Stimulated activated CD4-positive, alpha-beta T cell treated with anti-CD3 and anti-CD28 coated beads, Interleukin-2, amount 100 ng/mL, for 48 hours (primary cell): ENCODE measurements at places on chromosomes 2 and 18.

- no peak for DNase-seq
Observed at GRCh38 chr18:27956001-27956640, 220.8 kb downstream of the CDH2 start.

- DNase-seq = no peak
Observed at GRCh38 chr2:204545861-204546735, 823 bp downstream of the PARD3B start.

GRCh38 chr2:156379714-156380113 is 47.2 kb upstream of the NR4A2 start:
- DNase-seq = no peak

DNA sequence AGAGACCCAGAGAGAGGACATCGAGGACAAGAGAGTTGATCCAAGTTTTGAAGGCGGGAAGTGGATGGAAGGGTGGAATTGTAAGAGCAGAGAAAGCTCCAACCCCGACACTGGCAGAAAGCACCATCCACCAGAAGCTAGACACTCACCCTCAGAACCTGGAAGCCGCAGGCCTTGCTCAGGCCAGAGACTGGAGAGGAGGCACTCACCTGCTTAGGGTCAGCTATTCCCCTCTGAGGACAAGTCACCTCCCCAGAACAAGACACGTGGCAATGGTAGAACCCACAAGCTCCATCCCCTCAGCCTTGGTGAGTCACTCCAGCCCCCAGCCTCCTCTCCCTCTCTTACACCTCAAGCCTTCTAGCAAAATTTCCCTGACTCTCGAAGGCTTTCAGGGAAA is 64.9 kb downstream of the STEAP3 start:
- no peak for DNase-seq

DNA sequence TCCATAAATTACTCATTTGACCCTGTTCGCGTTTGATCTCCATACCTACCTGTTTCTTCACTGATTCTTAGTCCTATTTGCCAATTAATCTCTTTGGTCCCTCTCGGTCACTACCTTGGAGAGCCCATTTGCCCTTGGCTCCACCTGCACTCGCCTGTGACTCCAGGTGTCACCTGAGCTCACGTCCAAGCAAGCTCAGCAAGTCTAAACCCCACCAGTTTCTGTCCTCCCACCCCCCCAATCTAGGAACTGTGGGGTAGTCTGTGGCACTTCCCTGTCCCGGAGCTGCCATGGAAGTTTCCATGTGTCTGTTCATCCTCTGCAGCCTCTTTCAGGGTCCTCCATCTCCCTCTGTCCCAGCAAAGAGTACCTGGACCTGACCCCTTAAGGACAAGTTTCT is 68.1 kb upstream of the BCL2L11 start:
- DNase-seq = no peak

DNA sequence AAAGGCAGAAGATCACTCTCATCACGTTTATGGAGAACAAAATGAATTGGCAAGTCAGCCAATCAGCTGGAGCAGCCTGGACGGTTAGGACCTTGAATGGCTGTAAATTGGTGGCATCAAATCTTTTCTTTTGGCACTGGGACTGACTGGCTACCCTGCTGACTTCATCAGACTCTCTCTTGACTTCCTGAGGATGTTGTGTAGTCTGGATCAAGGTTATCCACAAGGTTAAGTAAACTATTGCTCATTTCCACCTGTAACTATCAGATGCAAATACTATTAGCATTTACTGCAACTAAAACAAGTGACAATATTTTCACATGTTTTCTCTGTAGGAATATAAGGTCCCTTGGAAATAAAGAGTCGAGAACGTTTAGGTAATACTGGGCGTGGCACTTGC is 134.3 kb upstream of the RASGRP3 start:
- DNase-seq = no peak

- no peak for DNase-seq
Observed at GRCh38 chr18:2967820-2968219, 45.1 kb downstream of the LPIN2 start.
